ENCODE measurements at places on chromosomes 2 and 18.

- DNase-seq, result peak; percentile 63
Observed at GRCh38 chr2:110858135-110858725, 125.9 kb downstream of the ACOXL start.

- no peak for DNase-seq
Observed at GRCh38 chr2:116879650-116880160, 934.8 kb upstream of the DDX18 start.

DNA sequence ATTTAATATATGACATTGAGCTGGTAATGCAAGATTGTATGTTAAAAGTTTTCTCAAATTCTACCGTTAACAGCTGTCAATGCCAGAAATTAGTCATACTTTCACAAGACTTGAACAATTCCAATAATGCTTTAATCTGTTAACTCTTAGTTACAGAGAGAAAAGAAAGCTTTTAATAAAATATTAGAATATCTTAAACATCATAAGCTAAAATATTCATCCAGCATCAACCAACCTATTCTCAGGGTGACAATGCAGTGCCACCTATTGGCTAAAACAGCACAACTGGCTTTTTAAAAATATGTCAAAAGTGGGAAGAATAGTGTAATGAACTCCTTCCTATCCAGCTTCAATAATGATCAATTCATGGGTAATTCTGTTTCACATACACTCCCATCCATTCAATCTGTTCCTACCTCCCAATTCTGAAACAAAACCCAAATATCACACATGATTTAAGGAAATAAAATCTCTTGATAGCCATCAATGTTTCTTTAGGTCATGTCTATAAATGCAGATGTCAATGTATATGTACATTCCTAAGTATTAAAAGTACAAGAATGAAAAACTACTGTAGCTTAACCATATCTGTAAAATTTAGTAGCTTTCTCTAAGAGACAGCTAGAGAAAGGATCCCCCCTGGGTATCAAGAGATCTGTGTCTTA, 79.8 kb upstream of the CCDC141 start:
- DNase-seq, result no peak

DNA sequence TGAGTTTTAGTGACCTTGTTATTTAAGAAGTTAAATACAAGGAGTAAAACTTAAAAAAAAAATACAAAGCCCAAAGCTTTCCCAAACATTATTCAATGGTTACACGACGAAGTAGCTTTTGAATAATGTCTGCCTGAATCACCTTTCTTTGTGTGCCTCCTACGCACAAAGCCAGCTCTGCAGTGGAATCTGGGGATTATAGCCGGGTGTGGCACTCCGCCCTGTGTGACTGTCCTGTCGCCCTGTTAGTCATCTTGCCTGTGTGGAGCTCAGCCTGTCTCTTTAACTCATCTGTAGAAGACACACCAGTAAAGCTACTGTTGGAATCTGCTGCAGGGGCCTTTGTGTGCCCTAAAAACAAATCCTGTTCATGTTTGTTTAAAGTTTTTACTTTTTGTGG, 79.4 kb upstream of the TCF7L1 start:
- DNase-seq, result no peak

DNA sequence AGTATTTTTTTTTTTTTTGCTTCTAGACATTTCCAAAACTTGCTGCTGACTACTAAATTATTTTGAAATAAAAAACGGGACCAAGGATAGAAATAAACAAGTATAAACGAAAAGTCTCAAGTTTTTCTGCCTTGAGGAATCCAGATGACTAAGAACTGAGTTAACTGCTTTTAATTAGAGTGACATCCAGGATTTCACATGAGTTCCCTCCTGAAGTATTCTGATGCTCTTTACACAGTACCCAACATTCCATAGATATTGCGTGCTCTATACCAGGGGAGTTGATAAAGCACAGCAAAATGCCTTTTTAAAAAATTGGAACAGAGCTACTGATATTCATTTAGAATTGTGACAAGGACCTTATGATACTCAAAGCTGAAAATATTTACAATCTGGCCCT, 618.0 kb downstream of the CCDC85A start:
- no peak for DNase-seq

DNA sequence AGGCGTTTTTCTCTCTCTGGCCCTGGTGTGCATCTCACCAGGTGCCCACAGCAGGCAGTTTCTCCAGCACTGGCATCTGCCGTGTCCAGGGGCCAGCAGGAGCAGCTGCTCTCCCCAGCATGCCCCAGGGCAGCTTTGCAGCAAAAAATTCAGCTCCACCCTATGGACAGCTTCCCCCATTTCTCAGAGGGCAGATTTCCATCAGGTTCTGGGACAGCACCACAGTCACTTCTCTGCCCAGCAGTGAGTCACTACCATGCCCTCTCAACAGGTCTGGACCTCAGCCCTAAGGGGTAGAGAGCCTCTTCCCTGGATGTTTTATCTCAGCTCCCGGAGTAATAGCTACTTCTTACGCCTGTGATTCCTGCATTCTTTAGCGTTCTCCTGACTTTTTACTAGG, 170.2 kb upstream of the RAB12 start:
- DNase-seq, result no peak

- DNase-seq, result no peak
Observed at GRCh38 chr2:126942427-126943203, 43.9 kb downstream of the TEX51 start.

DNA sequence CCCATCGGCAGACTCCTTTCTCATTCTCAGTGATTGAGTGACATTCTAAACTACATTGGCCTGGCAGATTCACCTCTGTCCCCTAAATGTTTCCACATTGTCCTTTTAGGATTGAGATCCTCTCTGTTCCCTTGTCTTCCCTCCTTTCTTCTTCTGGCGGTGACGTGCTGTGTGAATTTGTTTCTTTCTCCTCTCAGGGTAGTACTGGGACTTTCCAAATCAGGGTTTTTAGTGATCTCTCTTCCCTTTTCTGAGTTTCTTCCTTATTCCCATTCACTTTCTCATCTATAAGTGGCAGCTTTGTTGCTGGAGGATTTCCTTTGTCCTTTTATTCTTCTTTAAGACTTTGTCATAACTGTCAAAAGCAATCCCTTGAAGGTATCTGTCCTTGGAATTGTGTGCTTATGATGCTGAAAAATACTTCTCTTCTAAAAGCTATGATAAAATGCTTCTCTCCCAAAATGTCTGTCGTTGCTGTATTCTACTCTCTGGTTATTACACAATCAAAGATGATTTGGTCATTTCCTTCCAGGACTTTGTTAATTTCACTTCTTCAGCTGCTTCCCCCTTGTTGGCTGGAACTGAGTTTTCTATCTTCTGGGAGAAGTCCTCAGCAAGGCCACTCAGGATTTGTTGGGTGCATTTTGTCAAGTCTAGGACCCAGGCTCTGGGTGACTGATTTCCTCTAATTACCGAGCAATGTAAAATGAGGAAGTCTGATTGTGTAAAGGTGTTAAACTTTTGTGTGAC, 4.9 kb upstream of the IL1B start:
- no peak for DNase-seq

- DNase-seq, result no peak
Observed at GRCh38 chr2:16973586-16974286, 308.1 kb upstream of the CYRIA start.

DNA sequence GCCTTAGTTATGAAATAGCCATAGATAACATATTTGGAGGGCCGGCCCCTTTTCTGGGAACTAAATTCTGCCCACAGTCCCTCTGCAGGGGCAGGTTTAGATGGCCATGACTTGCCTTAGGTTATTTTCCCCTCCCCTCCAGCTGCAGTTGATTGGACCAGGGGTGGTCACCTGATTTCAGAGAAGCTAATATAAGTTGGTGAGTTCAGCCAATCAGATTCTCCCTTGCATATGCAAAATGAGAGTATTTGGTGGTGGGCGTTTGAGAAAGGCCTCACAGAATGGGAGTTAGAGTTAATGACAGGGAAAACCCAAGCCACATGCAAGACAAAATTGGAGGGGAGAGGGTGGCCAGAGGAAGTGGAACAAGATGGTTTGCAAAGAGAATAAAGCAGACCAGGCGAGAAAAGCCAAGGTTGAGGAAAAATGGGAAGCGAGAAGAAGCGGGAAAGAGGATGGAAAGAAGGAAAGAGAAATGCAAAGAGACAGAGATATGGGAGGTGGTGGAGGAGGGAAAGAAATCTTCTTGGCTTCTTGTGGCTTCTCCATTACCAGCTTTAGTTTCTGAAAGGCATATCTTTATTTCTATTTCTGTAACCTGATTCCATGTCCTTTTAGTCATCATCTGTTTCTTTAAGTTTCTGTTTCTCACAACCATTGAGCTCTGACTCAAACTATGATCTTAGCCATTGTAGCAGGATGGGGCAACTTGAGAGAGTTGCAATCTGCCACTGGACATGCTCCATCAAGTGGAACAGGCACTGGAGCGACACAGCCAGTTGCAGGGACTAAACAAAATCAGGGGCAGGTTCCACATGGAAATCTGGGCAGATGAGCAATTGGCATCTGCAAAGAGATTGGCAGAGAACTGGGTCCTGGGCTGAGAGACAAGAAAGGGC, 108.1 kb upstream of the SIX3 start:
- no peak for DNase-seq

- no peak for DNase-seq
Observed at GRCh38 chr18:23838801-23839366, 149.6 kb downstream of the LAMA3 start.

DNA sequence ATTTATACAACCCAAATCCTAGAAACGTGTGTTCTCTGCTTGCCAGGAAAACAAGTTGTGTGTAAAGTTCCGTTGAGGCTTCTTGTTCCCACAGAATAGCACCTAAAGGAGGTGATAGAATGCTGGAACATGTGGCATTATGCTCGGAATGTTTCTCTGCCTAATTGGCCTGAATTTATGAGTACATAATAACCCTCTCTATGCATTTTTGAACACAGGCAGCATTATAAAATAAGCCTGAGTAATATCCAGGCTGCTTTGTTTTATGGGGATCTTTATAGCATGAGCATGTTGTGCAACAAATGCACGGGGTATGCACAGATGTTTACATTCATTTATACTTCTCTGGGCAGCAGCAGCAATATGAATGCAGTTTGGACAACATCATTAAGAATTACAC, 385.7 kb downstream of the MBD2 start:
- DNase-seq, result no peak

DNA sequence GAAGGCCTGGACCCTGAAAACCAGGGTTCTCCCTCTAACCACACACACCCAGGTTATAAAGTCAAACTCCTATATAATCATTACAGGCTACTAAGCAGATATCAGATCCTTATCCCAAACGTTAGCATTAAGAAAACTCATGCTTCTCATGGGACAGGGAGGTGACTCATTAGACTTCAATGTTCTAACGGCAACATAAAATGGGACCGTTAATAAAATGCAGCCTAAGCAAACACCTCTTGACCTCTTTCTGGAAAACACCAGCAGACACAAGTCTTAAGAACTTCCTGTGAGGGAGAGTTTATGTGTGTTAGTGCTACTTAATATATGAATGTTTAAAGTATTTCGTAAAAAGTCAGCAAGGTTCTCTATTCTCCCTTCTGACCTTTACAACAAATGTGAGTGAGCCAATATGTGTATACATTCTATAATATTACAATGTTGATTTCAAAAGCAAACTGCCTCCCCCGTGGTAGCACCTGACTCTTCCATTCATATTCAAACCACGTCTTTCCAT, 31.7 kb downstream of the LPIN2 start:
- DNase-seq, result no peak

GRCh38 chr18:27848336-27848735, 328.6 kb downstream of the CDH2 start:
- no peak for DNase-seq

DNA sequence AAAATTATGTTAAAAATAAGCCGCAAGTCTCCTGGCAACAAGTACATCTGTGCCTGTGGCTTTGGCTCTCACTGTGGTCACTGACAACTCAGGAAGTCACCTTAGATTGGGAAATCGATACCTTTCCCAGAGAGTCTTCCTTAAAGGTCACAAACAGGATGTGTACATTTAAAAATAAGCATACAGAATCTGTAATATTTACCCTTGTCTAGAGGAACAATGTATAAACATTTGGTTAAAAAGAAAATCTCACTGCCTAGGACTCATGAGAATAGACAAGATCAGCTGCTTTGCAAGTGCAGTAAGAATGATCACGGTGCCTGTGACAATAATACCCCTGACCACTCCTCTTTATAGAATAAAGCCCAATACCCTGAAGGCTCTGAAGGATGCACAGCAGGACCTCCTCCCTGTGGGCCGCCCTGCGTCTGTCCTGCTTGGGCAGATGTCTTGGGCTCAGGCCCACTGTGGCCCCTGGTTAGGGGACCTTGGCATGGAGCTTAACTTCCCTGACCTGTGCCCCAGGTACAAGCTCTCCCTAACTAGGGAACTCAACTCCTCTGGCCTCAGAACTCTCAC, 98.0 kb upstream of the MGAT4A start:
- DNase-seq, result no peak

GRCh38 chr2:188349019-188349418, 57.3 kb downstream of the GULP1 start:
- no peak for DNase-seq

- DNase-seq, result no peak
Observed at GRCh38 chr2:8611700-8612099, 70.2 kb upstream of the ID2 start.

Data from stimulated activated CD4-positive, alpha-beta T cell treated with anti-CD3 and anti-CD28 coated beads, Interleukin-2, amount 100 ng/mL, for 24 hours (primary cell).